ENCODE measurements at places on chromosomes 7 and 10.

GRCh38 chr7:124429923-124430322, 335.7 kb downstream of the GPR37 start:
- no peak for DNase-seq

GRCh38 chr7:40851001-40851400, 716.2 kb downstream of the SUGCT start:
- no peak for DNase-seq

DNA sequence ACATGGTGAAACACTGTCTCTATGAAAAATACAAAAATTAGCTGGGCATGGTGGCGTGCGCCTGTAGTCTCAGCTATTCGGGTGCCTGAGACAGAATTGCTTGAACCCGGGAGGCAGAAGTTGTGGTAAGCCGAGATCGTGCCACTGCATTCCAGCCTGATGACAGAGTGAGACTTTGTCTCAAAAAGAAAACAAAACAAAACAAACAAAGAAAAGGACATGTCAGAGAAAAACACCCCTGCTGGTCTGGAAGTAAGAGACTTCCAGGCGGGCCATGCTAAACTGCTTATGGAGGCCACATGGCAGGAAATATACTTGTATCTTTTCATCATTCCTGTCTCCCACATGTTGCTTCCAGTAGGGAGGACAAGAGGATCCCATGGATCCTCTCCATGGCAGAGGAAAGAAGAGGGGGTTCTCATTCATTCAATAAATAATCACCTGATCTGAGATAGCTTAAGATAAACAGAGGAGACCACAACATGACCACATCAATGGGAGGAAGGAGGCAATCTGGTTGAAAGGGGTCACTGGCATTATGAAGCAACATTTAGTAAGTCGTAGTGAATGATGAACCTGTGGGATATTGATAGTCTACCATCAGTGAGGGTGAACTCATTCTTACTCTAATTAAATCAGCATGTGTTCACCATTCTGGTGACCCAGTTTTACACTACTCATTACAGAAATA, 60.5 kb upstream of the ZNF138 start:
- DNase-seq: no peak

DNA sequence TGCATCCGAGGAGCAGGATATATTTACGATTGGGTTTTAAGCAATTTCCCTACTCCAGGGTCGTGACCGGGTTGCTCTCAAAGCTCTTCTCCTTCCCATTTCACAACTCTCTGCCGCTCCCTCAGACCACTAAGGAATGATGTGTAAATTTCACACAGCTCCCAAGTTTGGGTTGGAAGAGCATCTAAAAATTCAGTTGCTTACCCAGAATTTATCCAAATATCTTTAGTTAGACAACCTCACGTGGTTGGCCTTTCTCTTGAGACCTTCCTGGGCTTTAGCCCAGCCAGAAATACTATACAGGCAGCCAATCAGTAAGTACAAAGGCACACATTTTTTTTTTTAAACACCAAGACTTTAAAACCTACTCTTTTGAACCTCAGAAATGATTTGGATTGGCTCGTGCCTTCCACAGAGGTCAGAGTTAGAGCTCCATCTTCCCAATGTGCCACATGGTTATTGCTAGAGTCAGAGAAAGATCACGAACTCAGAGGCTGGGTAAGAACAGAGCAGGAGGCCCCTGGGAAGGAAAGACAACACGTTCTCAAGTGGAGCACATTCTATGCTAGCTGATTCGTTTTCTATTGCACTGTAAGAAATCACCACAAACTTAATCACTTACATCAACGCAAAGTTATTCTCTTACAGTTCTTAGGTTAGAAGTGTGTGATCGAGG, 335.4 kb upstream of the MGMT start:
- DNase-seq: no peak

- DNase-seq: no peak
These were observed 84.3 kb downstream of the PRKAG2 start for GRCh38 chr7:151792636-151793035.

GRCh38 chr10:4186849-4187540, 402.0 kb upstream of the KLF6 start:
- no peak for DNase-seq

- no peak for DNase-seq
These were observed 1212.8 kb downstream of the REEP3 start for GRCh38 chr10:64733980-64734379.

DNA sequence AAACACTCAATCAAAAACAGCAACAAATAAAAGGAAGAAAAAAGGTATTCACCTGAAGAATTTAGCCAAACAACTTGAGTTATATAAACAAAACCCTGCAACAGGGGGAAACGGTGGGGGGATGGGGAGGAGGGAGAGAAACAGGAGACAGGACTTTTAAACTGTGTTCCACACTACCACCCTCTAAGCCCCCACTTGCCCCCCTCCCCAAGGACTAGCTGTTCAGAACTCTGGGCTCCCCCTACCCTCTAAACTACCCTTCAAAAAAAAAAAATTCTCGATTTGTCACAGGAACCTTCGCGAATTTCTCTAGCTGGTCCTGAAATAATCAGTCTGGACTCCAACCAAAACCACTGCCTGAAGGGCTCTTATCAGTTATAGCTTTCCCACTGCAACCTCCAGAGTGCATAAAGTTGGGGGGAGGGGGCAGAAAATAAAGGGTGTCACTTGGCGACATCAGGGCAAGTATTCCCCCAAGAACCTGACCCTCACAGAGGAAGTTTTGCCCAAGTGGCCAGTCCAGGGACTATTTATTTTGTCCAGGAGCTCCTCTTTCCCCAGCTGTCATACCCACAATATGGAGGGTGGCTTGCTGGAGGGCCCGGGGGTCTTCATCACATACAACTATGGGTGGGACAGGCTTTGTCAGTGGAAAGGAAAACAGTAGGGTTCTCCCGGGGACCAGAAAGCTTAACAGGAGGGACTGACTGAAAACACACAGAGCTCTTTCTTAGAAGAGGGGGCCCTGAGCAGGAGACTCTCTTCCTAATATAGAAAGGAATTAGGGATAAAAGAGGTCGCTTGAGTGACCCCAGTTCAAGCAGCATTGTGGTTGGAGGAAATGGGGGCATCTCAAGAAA, 1.3 kb downstream of the UBE2H start:
- peak; percentile 40 for DNase-seq

GRCh38 chr10:58712982-58713381, 200.3 kb downstream of the BICC1 start:
- no peak for DNase-seq

DNA sequence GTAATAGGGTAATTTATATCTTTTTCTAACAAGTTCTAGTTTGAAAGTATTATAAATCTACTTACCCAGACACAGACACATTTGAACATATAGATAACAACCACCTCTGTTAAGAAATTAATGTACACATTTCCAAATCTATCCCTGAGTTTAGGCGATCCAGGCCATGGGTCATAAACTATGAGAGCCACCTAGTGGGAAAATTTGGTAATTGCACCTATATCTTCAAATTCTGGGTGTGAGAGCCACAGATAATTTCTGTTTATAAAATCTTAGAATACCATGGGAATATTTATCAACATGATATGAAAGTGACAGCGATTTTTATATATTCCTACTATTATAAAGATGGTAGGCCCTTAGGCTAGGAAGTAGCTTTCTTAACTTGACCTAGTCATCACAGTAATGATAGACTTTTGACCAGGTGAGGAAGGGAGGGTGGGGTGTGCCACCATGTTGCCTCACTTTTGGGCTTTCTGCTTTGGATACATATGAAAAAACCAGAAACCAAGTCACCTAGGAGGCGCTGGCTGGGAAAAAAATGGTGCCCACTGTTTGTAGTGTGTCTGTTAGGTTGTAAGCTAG, 8.0 kb upstream of the EPHA1 start:
- DNase-seq: no peak

DNA sequence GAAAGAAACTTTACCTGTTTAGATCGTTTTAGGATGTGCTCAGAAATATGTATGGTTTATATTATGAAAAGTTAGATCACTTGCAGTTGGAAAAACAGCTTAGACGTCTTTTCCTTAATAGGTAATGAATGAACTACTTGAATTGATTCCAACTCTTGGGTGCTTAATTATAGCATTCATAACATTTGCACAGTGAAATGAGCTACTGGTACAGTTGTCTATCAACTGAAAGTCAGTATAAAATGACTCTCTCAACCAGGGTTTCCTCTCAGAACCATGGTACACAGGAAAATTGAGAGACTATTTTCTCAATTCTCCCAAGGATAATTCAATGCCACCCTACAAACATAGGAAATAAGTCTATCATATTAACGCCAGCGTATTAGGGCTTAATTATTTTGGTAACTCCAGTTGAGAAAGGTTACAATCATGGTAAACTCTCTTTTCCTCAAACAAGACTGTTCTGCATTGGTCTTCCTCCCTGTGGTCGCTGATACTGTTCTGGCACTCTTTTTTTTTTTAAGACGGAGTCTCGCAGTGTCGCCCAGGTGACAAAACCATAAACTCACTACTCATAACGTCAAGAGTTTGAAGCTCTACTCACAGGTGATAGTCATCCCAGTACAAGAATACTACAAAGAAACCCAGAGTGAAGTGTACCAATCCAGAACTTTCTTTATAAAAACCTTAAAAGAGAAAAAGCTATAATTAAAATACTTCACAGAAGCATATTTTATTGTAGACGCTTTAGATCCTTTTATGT, 2.0 kb downstream of the ANLN start:
- no peak for DNase-seq

DNA sequence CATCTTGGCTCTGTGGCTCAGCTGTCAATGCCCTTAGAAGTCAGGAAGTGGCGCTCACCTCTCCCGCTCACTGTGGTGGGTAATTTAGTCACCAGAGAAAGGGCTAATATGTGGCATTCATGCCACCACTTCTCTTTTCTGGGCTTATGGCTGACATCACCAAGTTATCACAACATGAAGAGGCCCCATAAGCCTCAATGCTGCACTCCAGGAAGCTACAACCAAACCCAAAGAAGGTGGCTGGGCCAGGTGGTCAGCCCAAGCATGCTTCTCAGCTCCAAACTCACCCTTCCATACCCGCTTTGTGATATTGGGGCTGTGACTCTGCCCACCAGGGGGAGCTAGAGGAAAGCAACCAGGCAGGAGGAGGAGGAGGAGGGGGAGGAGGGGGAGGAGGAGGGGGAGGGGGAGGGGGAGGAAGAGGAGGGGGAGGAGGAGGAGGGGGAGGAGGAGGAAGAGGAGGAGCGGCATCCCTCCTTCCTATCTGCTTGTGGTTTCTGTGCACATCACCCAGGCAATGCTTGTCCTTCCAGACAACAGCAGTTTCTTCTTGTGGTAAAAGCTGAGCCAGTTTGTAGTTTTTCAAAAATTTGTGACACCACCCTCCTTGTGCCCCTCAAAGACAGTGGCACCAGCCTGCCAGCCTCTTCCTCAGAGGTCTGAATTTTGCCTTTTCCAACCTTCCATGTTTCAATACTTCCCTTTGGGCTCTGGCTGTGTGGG, 42.1 kb downstream of the CYP26A1 start:
- no peak for DNase-seq

- DNase-seq: no peak
These were observed 75.9 kb upstream of the SP8 start for GRCh38 chr7:20862554-20862953.

- no peak for DNase-seq
These were observed 155.5 kb downstream of the RNF216 start for GRCh38 chr7:5625938-5626337.

DNA sequence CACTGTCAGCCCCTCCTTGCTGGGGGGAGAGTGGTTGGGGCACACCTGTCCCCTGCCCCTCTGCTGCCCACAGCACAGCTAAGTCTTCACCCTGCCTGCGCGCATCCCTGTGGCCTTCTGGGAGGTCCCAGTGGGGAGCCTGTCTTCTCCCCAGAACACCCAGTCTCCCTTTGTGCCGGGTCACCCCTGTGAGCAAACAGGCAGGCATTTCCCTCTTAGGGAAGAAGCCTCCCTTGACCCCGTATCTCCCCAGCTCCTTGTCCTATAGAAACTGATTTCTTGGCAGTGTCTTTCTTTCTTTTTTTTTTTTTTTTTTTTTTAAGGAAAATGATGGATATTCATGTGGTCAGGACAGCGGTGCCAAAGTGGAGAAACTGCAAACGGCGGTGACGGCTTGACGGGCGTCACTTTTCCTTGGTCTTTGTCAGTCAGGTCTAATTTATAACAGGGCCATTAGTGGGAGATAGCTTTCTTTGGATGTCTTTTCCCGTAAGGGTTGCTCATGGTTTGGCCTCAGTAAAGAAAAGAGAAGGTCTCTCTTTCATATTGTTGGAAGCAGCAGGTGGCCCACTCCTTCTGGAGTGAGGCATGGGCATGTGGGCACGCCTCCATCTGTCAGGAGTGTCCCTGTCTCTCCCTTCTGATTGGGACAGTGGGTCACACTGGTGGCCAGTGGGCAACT, 115.3 kb downstream of the NKX6-2 start:
- DNase-seq: no peak

DNA sequence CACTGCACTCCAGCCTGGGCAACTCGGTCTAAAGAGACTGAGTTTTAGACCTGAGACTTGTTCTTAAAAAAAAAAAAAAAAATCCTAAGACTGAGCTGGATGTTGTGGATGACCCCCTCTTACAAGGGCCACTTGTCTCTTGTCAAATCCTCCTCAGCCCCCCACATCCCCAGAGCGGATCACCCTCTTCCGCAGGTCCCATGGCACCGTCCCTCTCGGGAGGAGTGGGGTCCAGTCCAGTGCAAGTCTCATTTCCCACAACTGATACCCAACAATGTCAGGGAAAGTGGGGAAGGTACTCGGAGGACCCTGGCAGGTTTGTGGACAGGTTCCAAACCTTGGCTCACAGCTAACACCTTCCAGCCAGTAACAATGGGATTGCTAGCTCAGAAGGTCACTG, 100.3 kb downstream of the ELFN1 start:
- DNase-seq: no peak

- DNase-seq: no peak
These were observed 1355.2 kb downstream of the XPNPEP1 start for GRCh38 chr10:108567899-108568752.

- DNase-seq: no peak
These were observed 20.0 kb downstream of the IMPDH1 start for GRCh38 chr7:128389618-128390329.

- DNase-seq: no peak
These were observed 11.7 kb downstream of the POLL start for GRCh38 chr10:101576211-101576863.

GRCh38 chr7:2654059-2654458, 22.3 kb downstream of the TTYH3 start:
- DNase-seq: no peak

- DNase-seq: no peak
These were observed 31.5 kb upstream of the SH2D4B start for GRCh38 chr10:80506189-80506575.

GRCh38 chr10:129825826-129826225, 138.2 kb downstream of the EBF3 start:
- DNase-seq: no peak

- no peak for DNase-seq
These were observed 36.4 kb downstream of the COPG2 start for GRCh38 chr7:130632111-130632510.

- no peak for DNase-seq
These were observed 185.6 kb downstream of the LRRC4 start for GRCh38 chr7:127845522-127846214.

- DNase-seq: no peak
These were observed 98.3 kb upstream of the ZNF438 start for GRCh38 chr10:31129880-31130405.

- DNase-seq: no peak
These were observed 334 bp downstream of the ZNF800 start for GRCh38 chr7:127392182-127392565.

GRCh38 chr7:94561841-94562514, 52.4 kb downstream of the CASD1 start:
- DNase-seq: no peak

All from right renal cortex interstitium (tissue), 3 donors.